HCT116 (cell line): ENCODE measurements at places on chromosomes 7 and 10.

DNA sequence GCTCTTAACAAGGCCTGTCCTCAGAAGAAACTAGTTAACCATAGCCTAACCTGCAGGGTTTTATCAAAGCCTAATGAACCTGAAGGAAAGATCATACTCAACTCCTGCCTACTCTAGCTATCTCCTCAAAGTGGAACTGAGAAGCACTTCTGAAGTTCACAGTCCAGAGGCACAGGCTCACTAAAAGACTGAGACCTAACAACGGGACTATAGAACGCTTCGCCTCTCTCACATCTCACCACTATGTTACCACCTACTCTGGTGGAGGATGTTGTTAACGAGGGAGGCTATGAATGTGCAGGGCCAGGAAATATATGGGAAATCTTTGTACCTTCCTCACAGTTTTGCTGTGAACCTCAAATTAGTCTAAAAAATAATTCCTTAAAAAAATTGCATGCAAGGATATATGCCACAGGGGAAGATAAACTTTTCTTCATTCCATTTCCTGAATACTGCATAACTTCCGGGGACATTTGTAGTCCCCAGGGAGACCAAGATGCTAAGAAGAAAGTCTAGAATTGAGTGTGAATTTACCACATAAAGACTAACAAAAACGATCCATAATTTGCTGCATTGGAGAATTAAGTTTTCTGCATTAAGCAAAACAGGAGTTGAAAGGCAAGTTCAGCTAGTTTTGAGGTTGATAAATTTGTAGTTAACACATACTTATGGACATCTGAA is 21.6 kb downstream of the LIPJ start:
- DNase-seq, result no peak

GRCh38 chr10:131200856-131201470 is 110.6 kb downstream of the TCERG1L start:
- DNase-seq, result no peak

DNA sequence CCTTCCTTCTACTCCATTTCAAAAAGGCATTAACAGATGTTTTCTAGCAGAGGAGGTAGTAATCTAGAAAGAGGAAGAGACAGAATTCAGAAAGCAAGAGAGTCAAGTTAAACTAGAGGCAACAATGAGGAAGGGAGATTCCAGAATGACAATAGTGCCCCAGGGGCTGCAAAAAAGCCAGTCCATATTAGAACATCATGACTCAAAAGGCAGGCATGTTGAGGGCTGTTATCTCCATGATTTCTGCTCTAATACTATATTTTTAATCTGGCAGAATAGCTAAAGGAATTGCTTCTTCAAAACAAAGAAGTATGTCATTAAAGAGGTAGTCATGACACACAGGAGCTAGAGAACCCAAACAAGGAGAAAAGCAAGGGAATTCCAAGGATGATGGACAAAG is 599.6 kb downstream of the INHBA start:
- DNase-seq, result no peak

DNA sequence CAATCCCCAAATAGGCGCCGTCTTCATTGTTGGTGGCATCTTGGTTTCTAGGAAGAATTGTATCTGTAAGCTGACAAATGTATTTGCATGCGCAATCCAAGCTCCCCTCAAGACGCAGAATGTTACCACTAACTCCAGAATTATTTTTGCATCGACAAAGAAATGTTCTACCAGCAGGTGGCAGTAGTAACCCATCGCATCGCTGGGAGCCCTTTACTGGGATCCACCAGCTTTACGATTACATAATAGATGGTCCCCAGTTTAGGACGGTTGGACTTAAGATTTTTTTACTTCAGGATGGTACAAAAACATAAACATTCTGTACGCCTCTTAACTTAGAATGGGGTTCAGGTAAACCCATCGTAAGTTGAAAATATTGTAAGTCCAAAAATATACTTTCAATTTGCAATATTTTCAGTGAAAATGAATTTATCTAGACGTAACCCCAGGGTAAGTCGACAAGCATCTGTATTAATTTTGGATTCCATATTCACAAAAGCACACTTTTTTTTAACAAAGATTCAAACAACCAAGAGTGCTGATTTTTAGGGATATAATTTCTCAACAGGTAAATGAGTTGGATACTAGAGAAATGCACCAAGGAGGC is 114.0 kb upstream of the COBL start:
- peak; percentile 34 for DNase-seq

DNA sequence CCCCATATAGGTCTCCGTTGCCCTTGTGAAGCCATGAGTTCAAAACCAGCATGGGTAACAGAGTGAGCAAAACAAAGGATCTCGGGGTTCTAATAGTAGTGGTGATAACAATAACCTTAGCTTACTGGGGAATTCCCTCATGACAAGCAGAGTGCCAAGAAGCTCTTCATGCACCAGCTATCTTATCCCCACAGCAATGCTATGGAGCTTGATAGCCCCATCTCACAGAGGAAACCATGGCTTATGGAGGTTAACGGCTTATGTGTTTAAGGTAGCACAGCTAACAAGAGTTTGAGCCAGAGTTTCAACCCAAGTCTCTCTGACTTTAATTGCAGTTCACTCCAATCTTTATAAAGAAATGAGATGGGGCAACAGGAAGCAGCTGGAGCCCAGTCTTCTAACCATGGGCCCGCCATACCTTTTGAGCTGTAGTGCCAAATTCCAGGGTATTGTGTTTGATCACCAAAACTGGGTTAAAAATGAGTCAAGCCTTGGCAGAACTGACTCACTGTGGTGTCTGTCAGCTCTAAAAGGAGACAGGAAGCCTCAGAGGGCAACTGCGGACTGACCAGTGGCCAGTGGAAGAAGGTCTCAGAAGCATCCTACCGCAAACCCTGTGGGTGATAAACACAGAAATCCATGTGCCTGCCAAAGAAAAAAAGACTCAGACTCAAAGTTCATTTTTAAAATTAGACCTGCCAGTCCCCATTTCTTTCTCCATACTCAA is 16.5 kb upstream of the PLAU start:
- DNase-seq, result no peak

- DNase-seq, result no peak
These were observed 38.9 kb downstream of the ADAP1 start for GRCh38 chr7:915291-916218.

GRCh38 chr7:94529516-94529915 is 19.9 kb downstream of the CASD1 start:
- no peak for DNase-seq
